Endothelial cell (in vitro differentiated cells): ENCODE measurements at places on chromosomes 2 and 18.

- no peak overlapping the region for H3K4me3 ChIP-seq
- no peaks in the 10 kb centered on the region for H3K4me1 ChIP-seq
- no peak overlapping the region for H3K27ac ChIP-seq
- no peaks in the 10 kb centered on the region for H3K36me3 ChIP-seq
These were observed 204.1 kb downstream of the PIK3C3 start for GRCh38 chr18:42159146-42159545.

DNA sequence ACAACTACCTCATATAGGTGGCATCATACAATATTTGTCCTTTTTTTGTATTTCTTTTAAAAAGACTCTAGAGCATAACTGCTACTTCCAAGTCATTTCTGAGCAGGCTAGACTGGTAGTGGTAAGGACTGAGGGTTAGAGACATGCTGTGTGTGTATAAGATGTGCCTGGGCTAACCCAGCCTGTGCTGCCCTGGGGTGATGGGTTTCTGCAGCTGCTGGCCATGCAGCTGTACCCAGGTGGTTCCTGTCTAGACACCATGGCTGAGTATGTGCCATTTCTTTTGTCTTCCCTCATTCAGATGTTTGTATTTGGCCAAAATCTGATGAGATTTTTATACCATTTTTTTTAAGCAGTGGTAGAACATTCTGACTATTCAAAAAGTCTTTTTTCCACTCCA is 40.0 kb downstream of the MERTK start:
- no peaks in the 10 kb centered on the region for H3K36me3 ChIP-seq
- no peak overlapping the region for H3K4me3 ChIP-seq
- peaks cover 2% of the 10 kb centered on the region for H3K27me3 ChIP-seq
- no peak overlapping the region for H3K27ac ChIP-seq

GRCh38 chr18:46715062-46715461 is 41.8 kb downstream of the ST8SIA5 start:
- no peak overlapping the region for H3K27ac ChIP-seq
- H3K4me3 ChIP-seq: no peak overlapping the region
- H3K4me1 ChIP-seq: peaks cover 15% of the 10 kb centered on the region
- H3K27me3 ChIP-seq: peaks cover 3% of the 10 kb centered on the region

DNA sequence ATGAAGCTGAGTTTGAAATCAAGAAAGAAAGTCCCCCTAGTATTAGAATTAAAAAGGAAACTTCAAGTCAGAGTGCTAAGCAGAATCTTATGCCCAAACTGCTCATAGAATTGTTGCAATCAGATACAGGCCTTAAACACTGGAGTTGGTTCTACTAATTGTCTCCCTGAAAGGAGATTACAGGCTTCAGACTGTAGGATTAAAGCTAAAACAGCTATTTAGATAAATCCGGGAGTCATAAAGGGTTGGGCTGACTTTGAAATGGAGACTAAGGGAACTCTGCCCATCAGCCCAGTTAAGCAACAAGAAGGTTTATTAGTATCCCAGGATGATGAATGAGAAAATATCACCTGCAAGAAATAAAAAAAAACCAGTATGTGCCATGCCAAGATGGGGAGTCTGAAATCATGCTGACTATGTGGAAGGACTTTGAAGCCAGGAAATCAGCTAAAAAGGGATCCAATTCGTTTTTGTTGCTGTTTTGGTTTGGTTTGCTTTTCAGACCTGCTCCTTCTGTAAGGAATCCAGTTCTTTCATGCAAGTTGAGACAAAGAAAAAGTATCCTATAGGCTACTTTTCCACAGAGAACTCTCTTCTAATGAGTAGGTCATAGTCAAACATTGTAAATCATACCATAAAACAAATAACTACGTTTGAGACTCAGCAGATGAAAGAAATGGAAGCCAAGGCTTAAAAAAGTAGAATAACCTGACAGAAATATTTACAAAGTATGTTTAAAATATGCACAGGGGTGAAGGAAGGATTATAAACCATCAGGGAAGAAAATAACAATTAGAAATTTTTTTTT is 37.6 kb upstream of the MSTN start:
- peaks cover 2% of the 10 kb centered on the region for H3K27me3 ChIP-seq
- no peak overlapping the region for H3K4me3 ChIP-seq
- peaks cover 3% of the 10 kb centered on the region for H3K36me3 ChIP-seq
- H3K27ac ChIP-seq: no peak overlapping the region

DNA sequence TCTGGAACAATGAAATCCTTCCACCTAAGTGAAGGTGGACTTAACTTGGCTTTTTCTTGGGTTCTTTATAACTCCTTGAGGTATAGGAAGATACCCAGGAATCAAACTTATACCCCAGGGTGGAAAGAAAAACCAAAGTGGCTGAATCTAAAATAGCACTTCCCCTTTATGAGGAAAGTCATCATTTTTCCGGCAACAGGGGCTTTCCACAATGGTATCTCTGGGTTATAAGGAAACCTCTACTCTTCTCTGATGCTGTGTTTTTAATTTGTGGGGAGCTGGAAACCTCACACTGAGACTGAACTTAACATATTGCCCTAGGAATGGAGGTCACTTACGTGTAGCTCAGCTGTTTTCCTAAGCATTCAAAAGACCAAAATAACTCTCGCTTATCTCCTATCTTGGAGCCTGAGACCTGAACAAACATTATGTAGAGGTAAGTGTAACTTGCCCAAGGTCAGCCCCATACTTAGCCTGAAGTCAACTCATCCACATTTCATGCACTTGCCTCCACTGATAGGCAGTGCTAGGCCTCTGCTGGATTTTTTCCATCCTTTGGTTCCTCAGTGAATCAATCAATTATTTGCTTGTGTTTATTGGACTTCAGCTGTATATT is 117.9 kb downstream of the SETBP1 start:
- H3K27ac ChIP-seq: no peak overlapping the region
- peaks cover 7% of the 10 kb centered on the region for H3K27me3 ChIP-seq
- DNase-seq: no peak
- no peak overlapping the region for H3K4me3 ChIP-seq

GRCh38 chr18:56433919-56434318 is 204.5 kb downstream of the TXNL1 start:
- no peaks in the 10 kb centered on the region for H3K36me3 ChIP-seq
- DNase-seq: no peak
- H3K27me3 ChIP-seq: no peaks in the 10 kb centered on the region
- no peaks in the 10 kb centered on the region for H3K4me1 ChIP-seq
- no peak overlapping the region for H3K4me3 ChIP-seq

GRCh38 chr18:9290156-9290555 is 44.4 kb upstream of the TWSG1 start:
- H3K27me3 ChIP-seq: no peaks in the 10 kb centered on the region
- no peak overlapping the region for H3K27ac ChIP-seq

DNA sequence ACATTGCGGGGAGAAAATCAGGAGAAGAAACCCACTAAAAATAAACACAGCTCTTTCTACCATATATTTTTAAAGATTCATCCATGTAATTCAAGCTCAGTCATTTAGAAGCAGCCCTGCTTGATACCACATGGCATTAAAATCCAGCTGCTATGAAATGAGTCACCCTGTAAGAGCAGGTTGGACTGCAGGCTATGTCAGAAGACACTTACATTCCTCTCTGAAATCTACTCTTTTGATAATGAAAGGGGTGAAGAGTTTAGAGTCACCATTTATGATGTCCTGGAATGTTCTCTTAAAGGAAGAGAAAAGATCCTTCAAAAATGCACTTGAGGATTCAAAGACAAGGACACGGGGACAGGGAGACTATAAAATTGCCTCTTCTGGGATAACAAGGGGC is 100.6 kb upstream of the APCDD1 start:
- H3K4me1 ChIP-seq: no peaks in the 10 kb centered on the region
- no peak overlapping the region for H3K27ac ChIP-seq
- DNase-seq: no peak
- no peaks in the 10 kb centered on the region for H3K27me3 ChIP-seq

DNA sequence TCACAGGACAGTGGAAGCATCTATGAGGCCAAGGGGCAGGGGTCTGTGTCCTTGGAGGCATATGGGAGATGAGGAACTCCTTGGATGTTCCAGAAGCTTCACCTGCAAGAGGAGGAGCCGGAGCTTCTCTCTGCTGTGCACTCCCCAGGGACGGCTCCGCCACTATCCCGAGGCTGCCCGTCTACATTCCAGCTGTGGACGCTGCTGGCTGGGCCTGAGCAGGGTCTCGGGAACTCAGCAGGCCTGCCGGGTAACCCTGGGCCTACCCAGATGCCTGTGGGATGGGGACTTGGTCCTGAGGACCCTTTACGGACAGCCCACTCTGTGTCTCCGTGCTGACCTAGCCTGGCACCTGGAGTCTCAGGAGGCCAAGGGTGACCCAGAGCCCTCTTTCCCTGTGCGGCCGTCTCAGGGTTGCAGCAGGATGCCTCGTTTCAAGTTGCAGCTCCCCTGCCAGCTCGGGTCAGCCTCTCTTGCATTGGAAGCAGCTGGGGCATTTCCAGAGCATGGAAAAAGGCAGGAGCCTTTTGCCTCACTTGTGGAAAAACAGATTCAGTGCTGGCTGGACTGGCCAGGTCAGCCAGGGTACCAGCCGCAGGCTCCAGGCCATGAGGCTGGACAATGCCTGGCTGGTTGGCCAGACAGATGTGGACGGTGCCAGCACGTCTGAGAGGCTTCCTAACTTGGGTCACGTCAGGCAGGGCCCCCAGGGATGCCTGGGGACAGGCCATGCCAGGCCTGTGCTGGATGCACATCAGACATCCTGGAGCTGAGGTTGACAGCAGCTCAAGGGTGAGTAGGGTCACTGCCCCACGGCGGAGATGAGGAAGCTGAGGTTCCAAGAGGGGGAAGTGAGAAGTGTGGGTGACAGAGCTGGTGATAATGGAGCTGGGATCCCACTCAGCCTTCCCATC is 41.5 kb downstream of the SCTR start:
- no peaks in the 10 kb centered on the region for H3K4me1 ChIP-seq
- H3K4me3 ChIP-seq: no peak overlapping the region
- no peak overlapping the region for H3K27ac ChIP-seq
